ENCODE measurements at places on chromosomes 7 and 10. TPM values are rescaled to one million over a fixed set of nuclear protein-coding genes. Genes with fewer than 3 reads are reported as not detected.

PHKG1 gene
- 0.71 TPM for polyA plus RNA-seq

DNA sequence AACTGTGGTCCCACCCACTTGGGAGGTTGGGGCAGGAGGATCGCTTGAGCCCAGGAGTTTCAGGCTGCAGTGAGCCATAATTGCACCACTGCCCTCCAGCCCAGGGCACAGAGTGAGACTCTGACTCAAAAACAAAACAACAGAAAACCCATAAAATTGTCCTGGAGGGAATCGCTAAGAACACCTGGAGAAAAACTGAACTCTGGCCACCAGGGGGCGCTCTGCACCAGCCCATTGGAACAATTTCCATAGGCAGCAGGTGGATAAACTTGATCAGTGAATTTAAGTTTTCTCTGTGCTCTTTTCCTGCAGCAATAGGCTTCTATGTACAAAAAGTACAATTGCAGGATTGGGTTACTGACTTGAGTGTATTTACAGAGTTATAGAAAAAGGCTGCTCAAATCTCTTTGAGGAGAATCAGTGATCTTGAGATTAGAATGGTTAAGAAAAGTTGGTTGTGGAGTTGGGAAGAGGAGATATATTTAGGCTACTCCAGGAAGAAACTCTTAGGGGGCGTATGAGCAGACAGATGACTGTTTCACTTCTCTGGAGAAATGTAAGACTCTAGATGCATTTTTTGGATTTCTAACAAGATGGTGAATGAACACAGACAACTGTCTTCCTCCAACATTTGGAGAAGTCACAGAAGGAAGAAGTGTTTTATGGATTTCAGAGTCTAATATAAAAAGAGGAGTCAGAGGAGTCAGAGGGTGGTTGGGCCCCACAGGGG, 274.9 kb upstream of the GALNT17 start:
- DNase-seq, result peak; percentile 39

PKD2L1 gene
- 0.15 TPM for polyA plus RNA-seq

MUC3A gene
- polyA plus RNA-seq, result 0.01 TPM

SPRN gene
- not detected for polyA plus RNA-seq

TFPI2 gene
- polyA plus RNA-seq, result 0.16 TPM

NOBOX gene
- not detected for polyA plus RNA-seq

AS3MT gene
- 8.7 TPM for polyA plus RNA-seq

GRCh38 chr10:86673827-86674581, 5.7 kb downstream of the LDB3 start:
- DNase-seq, result no peak

DNA sequence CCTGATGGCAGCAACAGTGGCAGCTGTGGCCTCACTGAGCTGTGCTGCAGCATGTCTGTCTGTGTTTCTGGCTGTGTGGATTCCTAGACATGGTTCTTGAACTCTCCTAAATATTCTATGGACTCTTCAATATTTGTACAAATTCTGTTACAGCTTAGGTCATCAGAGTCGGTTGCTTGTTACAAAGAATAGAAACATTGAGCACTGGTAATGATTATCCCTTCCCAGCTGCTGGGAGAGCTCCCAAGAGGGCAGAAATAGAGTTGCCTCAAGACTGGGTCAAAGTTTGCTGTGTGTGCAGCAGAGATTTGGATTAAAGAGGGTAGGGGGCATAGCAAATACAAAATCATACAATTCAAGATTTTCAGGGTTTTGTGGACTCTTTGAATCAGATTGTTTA, 337.1 kb upstream of the AKR1E2 start:
- no peak for DNase-seq

DNA sequence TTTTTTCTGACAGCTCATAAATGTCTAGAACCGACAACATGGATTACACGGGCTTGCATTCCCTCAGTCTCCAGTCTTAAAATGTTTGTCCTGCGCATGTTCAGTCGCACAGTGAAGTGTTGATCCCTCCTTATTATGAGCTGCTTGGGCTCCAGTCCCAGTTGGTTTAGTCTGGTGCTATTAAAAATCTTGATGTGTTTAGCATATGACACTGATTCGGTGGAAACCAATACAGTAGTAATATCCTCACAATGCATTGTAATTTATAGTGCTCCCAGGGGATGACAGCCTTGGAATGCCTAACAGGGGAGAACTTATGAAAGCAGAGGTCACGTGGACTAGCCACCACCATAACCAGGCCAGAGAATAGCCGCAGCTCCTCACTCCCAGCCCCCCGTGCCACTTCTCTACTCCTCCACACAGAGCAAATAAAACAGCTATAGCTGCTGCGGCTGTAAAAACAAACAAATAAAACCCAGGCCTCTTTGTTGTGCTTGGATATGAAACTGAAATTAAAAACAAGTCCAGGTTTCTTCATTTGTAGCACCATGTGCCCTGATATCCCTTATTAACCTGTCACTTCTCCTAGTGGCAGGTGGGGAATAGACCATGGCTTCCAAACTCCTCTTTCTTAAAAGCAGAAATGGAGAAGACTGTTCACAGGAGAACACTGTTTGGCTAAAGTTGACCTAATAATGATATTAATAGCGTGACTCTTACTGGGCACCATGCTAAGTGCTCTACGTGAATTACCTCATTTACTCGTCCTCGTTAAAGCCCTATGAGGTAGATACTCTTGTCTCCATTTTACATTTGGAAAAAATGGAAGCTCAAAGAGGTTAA, 7.7 kb downstream of the DPCD start:
- no peak for DNase-seq

- no peak for DNase-seq
Observed at GRCh38 chr10:9823268-9823930, 1194.3 kb upstream of the CELF2 start.

OGDHL gene
- 9.8 TPM for polyA plus RNA-seq

- DNase-seq, result no peak
Observed at GRCh38 chr7:15821484-15822427, 135.3 kb upstream of the MEOX2 start.

GRCh38 chr10:91493313-91493712, 83.2 kb downstream of the HECTD2 start:
- peak; percentile 41 for DNase-seq

GRCh38 chr10:98832738-98833137, 386.0 kb upstream of the HPS1 start:
- DNase-seq, result no peak

DNA sequence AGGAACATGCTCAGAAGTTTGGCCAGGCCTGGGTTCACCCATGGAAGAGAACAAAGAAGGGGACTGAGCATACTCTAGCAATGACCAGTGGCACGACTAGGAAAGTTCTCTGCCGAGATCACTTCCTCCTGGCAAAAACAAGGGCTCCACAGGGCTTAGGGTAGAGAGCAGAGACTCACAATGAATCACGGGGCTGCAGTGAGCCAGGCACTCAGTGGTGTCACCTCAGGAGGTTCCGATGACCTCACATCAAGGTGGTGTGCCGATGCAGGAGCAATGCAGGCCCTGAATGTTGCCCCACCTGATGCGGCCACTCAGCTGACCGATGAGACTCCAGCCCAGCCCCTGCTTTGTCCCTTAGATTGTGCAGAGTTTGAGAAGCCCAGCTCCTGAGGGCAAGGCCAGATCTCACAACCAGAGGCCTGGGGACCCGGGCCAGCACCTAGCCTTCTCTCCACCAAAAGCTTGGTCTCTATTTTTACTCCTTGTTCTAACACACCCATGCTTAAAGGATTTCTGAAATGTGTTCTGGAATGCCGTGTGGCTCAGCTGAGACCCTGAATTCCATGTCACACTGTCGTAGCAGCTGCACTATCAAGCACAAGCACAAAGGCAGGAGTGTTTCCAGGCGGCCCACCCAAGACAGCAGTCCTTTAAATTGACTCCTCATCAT, 60.9 kb downstream of the COBL start:
- no peak for DNase-seq

Data from HepG2 (cell line).